Upper lobe of right lung (tissue), 1 donor: ENCODE measurements at places on chromosomes 11 and 22. TPM values are rescaled to one million over a fixed set of nuclear protein-coding genes. Genes with fewer than 3 reads are reported as not detected.

GRCh38 chr11:111334532-111335502 is 36.5 kb downstream of the POU2AF3 start:
- DNase-seq: no peak

IGLL1 gene
- not detected for total RNA-seq

DNA sequence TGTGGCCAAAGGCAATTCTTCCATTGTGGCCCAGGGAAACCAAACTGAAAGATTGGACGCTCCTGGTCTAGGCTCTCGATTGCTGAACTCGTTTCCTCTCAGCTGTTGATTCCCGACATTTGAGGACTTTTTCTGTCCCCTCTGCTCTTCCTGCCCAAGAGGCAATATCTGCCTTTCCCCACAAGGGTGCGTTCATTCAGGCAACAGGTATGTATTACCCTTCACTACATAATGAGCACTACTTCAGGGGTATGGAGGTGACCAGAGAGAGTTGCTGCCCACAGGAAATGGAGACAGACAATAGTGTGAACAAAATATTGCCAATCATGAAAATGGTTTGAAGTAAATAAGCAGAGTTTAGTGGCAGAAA is 8.2 kb downstream of the PTH start:
- DNase-seq: no peak

DNA sequence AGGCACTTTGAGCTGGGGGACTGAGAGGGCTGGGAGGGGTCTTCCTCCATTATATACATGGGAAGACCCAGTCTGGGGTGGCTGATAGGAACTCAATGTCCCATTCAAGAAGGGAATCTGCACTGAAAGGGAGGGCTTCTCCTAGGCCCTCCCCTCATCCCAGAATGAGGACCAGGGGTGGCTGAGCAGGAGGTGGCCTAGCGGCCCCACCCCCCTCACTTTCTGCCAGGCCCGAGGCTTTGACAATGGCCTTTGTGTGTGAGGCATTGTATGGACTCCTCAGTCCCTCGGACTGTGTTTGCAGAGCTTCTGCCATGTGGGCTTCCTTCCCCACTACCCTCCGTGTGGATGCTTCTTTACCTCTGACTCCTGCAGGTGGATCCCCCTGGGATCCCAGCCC is 65.7 kb downstream of the NECTIN1 start:
- DNase-seq: no peak

SLC25A18 gene
- total RNA-seq: 1.2 TPM

BEST1 gene
- 9.6 TPM for total RNA-seq

GRCh38 chr11:36487619-36488018 is 22.5 kb downstream of the TRAF6 start:
- DNase-seq: no peak

- DNase-seq: peak; percentile 37
Measured at GRCh38 chr11:117426941-117427340, 99.3 kb downstream of the CEP164 start.

DNA sequence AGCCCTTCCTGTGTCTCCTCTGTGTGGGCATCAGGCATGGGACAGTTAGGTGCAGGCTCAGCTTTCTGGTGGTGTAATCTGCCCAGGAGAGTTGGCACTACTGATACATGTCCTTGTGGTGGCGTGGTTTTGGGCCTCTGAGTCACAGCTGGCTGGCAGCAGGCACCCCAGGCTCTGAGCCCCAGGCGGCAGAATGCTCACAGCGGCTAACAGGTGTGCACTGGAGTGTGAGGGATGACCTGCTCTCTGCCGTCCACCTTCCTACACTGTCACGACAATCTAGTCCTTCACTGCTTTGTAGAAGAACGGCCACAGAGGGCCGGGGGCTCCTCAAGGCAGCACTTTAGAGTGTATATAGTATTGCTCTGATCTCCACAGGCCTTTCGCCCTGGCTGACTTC is 100.3 kb upstream of the PITPNB start:
- peak; percentile 48 for DNase-seq

HTR3B gene
- not detected for total RNA-seq

DNA sequence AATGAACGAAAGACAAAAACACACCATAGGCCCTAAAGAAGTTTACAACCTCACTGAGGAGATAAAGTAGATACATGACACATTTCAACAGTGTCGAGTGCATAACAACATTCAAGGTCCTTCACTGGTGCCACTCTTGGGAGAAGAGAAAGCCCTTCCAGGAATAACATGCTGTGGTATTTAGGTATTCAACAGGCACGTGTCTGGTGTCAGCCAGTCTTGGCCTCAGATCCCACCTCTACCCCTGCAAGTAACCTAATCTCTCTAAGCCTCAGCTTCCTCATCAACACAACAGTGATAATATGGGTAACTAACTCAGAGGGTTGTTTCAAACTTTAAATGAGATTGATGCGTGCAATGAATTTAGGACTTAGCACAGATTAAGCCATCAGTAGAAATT is 235.0 kb upstream of the ZC3H12C start:
- no peak for DNase-seq

DNA sequence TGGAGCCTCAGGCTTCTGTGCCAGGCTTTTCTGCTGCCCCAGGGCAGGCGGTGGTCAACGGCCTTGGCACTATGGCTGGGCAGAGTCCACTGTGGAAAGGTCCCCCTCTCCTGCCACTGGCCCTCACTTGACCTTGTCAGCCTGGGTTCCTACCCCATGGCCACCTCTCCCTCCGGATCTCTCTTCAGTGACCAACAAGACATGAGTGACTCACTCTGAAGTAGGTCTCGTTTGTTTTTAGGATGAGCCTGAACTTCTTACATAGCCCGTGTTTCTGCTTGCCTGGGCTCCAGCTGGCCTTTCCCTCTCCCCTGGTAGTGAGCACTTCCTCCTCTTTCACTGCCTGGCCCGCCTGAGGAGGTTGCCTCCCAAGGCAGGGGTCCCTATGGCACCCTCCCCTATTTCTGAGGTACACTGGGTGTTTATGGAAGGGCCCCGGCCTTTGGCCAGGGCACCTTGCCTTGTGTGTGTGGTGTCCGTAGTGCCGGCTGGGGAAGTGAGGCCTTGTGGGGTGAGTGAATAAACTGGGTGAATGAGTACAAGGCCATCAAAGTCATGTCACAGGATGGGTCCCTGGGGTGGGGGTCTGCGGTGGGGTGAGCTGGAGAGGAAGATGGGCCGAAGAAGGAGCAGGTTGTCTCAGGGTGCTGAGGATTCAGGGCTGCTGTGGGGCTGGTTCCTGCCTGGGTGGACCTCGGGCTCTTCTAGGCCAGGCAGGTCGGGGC is 5.0 kb downstream of the SHANK3 start:
- DNase-seq: no peak

DNA sequence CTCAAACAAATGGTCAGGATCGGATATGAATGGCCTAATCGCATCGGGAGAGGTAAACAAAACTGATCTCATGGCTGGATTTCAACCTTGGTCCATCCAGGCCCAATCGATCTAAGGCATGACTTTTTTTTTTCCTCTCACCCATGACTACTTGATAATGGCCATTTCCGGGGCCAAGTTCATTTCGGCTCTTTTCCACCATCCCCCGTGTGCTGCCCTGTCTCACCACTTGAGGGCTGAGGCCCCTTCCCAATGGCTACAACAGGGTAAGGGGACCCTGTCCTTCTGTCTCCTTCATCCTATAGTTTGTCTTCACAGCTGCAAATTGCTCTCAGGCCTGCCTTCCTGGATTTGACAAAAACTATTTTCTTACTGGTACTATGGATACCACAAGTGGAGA is 26.7 kb downstream of the GRAP2 start:
- no peak for DNase-seq

GRCh38 chr11:12413141-12414052 is 36.0 kb downstream of the PARVA start:
- DNase-seq: no peak

DNA sequence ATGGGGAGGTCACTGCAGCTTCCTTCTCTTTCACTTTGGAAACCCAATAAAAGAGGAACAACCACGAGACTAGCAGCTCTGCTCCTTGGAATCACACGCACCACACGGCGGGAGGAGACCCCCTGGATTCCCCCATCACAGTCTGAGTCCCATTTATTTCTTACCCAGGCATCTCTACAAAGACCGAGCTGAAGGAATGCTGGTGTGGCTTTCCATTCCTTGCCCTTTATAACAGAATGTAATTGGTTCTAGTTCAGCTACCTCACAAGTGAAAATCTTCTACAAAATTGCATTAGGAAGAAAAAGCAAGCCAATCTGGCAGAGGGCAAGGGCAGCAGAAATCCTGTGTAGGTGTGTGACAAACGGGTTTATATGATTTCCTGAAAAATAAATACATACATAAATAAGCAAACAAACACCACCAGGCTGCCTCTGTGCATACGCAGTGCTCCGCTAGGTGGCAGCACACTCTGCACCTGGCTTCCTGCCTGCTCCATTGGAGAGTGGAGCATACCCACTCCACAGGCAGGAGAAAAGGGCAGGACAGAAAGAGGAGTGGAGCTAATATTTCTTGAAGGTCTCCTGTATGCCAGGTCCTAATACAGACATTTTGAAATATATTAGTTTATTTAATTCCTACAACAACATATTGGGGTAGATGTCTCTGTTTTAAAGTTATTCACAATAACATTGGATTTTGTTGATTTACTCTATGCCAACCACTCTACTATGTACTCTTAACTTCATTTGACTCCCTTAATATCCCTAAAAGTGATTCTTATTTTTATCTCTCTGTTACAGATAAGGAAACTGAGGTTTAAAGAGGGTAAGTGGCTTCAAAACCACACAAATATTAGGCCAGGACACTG is 673.1 kb downstream of the KCNA4 start:
- DNase-seq: peak; percentile 76

- DNase-seq: no peak
Measured at GRCh38 chr11:84522331-84522730, 1104.8 kb downstream of the DLG2 start.

- DNase-seq: peak; percentile 76
Measured at GRCh38 chr22:29907753-29908515, 25.0 kb downstream of the MTMR3 start.
